ENCODE measurements at places on chromosomes 3 and 15. TPM values are rescaled to one million over a fixed set of nuclear protein-coding genes. Genes with fewer than 3 reads are reported as not detected.
A peak's percentile ranks its signal among the peaks of the same experiment; 100 is the strongest.

Gene CDHR4
- under 0.01 TPM for total RNA-seq

Gene ALDH1A2
- total RNA-seq = 1.8 TPM

Gene C3orf80
- not detected for total RNA-seq

DNA sequence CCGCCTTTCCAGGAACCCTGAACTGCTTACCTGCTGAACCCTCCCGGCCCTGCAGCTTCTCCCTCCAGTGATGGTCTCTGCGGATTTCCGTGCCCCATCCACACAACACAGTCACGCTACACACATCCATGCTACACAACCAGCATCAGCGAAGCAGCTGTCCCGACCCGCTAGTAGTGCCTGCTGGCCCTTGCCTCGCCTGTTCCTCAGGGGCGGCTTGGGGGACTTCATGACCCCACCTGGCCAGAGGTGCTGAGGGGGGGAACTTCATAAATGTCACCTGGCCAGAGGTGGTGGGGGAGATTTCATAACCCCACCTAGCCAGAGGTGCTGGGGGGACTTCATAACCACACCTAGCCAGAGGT is 530 bp upstream of the TUBGCP5 start:
- peak overlapping the region; percentile 88 for H3K27ac ChIP-seq
- peaks cover 14% of the 10 kb centered on the region for H3K36me3 ChIP-seq
- no peak for DNase-seq
- peak overlapping the region; percentile 83 for H3K4me3 ChIP-seq

- no peaks in the 10 kb centered on the region for H3K36me3 ChIP-seq
- DNase-seq = no peak
- H3K4me1 ChIP-seq = no peaks in the 10 kb centered on the region
- no peak overlapping the region for H3K27ac ChIP-seq
- peaks cover 22% of the 10 kb centered on the region for H3K27me3 ChIP-seq
Observed at GRCh38 chr3:46854555-46854991, 8.7 kb downstream of the MYL3 start.

DNA sequence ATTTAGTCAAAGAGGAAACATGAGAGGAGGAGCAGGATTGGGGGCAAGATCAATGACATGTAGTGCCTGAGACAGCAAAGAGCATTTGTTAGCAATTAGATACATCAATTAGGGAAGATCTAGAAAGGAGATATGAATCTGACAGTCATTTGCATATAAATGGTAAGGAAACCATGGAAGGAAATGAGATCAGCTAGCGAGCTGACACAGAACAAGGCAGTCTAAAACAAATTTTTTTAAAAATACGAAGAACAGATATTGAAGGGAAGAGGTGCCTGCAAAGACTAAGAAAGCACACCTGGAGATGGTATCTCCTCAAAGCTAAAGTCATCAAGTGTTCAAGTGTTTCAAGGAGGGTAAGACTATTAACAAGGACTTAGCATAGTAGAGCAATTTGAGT is 4.6 kb downstream of the EPM2AIP1 start:
- no peak overlapping the region for H3K4me3 ChIP-seq
- no peaks in the 10 kb centered on the region for H3K27me3 ChIP-seq
- peaks cover 50% of the 10 kb centered on the region for H3K4me1 ChIP-seq
- no peak overlapping the region for H3K27ac ChIP-seq

- no peaks in the 10 kb centered on the region for H3K4me1 ChIP-seq
- H3K27ac ChIP-seq = no peak overlapping the region
- no peak for DNase-seq
- no peaks in the 10 kb centered on the region for H3K36me3 ChIP-seq
- no peak overlapping the region for H3K4me3 ChIP-seq
- H3K27me3 ChIP-seq = no peaks in the 10 kb centered on the region
Observed at GRCh38 chr3:62582495-62583172, 209.3 kb upstream of the FEZF2 start.

- H3K4me3 ChIP-seq = no peak overlapping the region
- no peaks in the 10 kb centered on the region for H3K36me3 ChIP-seq
- H3K27me3 ChIP-seq = no peaks in the 10 kb centered on the region
- no peaks in the 10 kb centered on the region for H3K4me1 ChIP-seq
- DNase-seq = no peak
Observed at GRCh38 chr3:134833453-134834163, 38.5 kb downstream of the EPHB1 start.

DNA sequence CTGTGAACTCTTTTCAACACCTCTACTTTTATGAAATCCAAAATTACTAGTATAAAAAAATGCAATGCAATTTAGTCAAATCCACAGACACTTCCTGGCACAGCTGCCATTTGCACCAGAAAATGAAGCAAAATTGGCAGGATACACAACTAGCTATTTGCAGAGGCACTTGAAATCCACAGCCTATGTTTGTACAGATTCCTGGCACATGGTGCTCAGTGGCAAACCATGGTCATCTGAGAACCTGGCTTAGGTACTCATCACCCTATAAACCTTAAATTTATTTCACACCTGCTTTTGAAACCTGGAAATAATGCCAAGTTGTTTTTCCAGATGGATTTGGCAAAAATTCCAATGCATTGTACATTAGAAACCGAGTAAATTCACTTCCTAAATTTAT is 20.2 kb upstream of the PPM1L start:
- H3K4me1 ChIP-seq = no peaks in the 10 kb centered on the region
- H3K36me3 ChIP-seq = no peaks in the 10 kb centered on the region
- no peak for DNase-seq
- no peak overlapping the region for H3K4me3 ChIP-seq
- no peaks in the 10 kb centered on the region for H3K27me3 ChIP-seq

DNA sequence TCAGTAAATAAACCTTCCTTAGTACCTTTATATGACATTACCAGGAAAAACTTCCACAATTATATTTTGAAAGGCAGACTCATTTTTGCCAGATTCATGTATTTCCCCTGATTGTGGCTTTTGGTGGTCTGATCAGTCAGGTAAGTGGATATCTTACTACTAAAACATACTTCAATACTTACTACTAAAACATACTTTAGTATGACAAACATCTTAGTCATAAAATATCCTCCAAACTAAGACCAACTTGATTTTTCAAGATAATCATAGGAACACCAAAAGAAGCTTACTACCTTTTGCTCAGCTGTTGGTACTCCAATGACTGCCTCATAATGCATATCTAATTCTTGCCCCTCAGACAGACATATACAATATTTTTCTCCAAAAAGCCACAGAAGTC is 9.3 kb downstream of the TJP1 start:
- no peak overlapping the region for H3K27ac ChIP-seq
- H3K4me1 ChIP-seq = peaks cover 44% of the 10 kb centered on the region
- H3K4me3 ChIP-seq = no peak overlapping the region
- H3K27me3 ChIP-seq = no peaks in the 10 kb centered on the region

GRCh38 chr15:76203346-76204108 is 107.7 kb downstream of the ETFA start:
- no peaks in the 10 kb centered on the region for H3K27me3 ChIP-seq
- DNase-seq = no peak
- H3K4me3 ChIP-seq = no peak overlapping the region
- H3K27ac ChIP-seq = no peak overlapping the region
- H3K4me1 ChIP-seq = no peaks in the 10 kb centered on the region
- H3K36me3 ChIP-seq = peaks cover 18% of the 10 kb centered on the region

DNA sequence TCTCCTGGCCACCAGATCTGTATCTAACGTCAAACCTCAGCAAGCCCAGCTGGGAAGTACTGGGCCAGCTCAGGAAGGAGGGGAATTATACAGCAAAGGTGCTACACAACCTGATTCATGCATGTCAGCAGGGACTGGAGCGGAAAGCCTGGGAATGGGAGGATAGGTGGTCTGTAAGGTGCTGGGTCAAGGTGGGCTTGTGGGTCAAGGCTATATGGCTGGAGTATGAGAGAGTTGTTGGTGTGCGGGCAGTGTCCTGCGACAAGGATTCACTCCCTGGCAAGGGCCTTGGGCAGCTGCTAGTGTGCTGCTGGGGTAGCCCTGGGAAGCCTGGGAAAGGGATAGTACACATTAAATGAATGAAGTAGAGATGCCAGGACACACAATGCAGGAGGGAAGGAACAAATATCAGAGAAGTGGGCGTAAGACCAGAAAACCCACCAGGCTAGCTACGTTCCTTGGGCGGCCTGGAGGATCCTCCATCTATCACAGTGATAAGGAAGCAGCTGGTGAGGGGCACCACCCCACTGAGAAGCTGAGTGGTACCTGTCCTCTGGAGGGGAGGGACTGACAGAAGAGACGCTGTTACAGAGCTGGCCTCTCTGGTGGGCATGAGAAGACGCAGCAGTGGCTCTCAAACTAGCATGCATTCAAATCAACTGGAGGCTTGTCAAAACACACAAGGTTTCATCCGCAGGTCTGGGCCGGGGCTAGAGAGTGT is 8.5 kb upstream of the SYNM start:
- no peak overlapping the region for H3K4me3 ChIP-seq
- DNase-seq = no peak
- H3K36me3 ChIP-seq = no peaks in the 10 kb centered on the region

GRCh38 chr3:43055806-43056770 is 49.8 kb downstream of the POMGNT2 start:
- H3K36me3 ChIP-seq = peaks cover 14% of the 10 kb centered on the region
- H3K27me3 ChIP-seq = no peaks in the 10 kb centered on the region
- H3K27ac ChIP-seq = no peak overlapping the region
- DNase-seq = no peak
- no peak overlapping the region for H3K4me3 ChIP-seq

- H3K27me3 ChIP-seq = no peaks in the 10 kb centered on the region
- no peak overlapping the region for H3K27ac ChIP-seq
- DNase-seq = no peak
- H3K4me1 ChIP-seq = no peaks in the 10 kb centered on the region
Observed at GRCh38 chr3:62359531-62359930, 13.8 kb downstream of the FEZF2 start.

DNA sequence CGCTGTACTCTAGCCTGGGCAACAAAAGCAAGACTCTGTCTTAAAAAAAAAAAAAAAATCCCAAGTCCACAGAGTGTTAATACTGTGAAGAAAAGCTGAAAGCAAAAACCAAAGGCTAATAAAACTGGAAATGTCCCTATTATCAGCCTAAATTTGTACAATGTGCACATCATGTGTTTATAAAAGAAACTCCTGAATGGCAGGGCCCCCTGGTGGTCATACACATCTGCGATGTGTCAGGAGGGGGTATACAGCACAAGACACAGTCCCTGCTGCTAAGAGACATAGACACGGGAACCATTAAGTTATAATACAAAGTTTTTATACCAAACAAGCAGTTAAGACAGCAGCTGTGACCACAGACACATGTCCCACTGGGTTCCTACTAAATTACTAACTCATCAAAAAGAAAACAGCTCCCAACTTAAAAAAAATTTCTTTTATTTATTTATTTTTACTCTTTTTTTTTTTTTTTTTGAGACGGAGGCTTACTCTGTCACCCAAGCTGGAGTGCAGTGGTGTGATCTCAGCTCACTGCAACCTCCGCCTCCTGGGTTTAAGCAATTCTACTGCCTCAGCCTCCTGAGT is 31.0 kb downstream of the IDH2 start:
- no peak overlapping the region for H3K4me3 ChIP-seq
- peaks cover 11% of the 10 kb centered on the region for H3K4me1 ChIP-seq
- H3K27ac ChIP-seq = peak overlapping the region; percentile 44

- H3K27me3 ChIP-seq = no peaks in the 10 kb centered on the region
- H3K4me1 ChIP-seq = no peaks in the 10 kb centered on the region
- no peak for DNase-seq
- no peak overlapping the region for H3K4me3 ChIP-seq
- H3K27ac ChIP-seq = no peak overlapping the region
Observed at GRCh38 chr3:10557781-10558373, 52.5 kb upstream of the ATP2B2 start.

- no peak overlapping the region for H3K4me3 ChIP-seq
- no peak for DNase-seq
- H3K27ac ChIP-seq = no peak overlapping the region
- H3K4me1 ChIP-seq = no peaks in the 10 kb centered on the region
- no peaks in the 10 kb centered on the region for H3K27me3 ChIP-seq
- no peaks in the 10 kb centered on the region for H3K36me3 ChIP-seq
Observed at GRCh38 chr3:73952781-73953180, 328.0 kb upstream of the PDZRN3 start.

DNA sequence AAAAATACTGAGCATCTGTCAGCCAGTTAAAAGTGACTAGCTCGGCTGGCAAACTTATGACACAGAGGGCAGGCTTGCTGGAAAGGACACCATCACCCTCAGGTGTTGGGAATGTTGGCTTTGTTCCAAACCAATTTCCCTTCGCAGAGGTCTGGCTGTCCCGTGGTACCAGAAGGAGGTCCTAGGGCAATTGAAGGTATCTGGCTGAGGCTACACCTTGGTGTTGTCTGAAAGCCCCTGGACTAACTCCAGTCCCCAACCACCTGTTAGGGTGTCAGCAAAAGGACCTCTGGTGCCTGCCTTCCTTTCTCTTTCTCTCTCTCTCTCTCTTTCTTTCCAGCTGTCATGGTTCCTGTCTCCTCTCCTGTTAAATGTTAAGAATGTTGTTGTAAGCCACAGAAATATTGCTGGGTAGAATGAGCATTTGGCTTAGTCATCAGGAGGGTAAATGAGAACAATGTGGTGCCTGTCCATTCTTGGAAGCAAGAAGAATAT is 12.5 kb downstream of the PRR20G start:
- H3K4me1 ChIP-seq = no peaks in the 10 kb centered on the region
- no peak overlapping the region for H3K27ac ChIP-seq
- no peaks in the 10 kb centered on the region for H3K36me3 ChIP-seq
- no peaks in the 10 kb centered on the region for H3K27me3 ChIP-seq

GRCh38 chr3:101223016-101223415 is 97.4 kb downstream of the IMPG2 start:
- no peaks in the 10 kb centered on the region for H3K4me1 ChIP-seq
- H3K36me3 ChIP-seq = no peaks in the 10 kb centered on the region
- no peak for DNase-seq
- no peak overlapping the region for H3K27ac ChIP-seq
- no peak overlapping the region for H3K4me3 ChIP-seq
- H3K27me3 ChIP-seq = no peaks in the 10 kb centered on the region

- no peak for DNase-seq
- H3K27ac ChIP-seq = no peak overlapping the region
- H3K27me3 ChIP-seq = no peaks in the 10 kb centered on the region
- H3K36me3 ChIP-seq = no peaks in the 10 kb centered on the region
Observed at GRCh38 chr3:167882057-167882667, 146.6 kb downstream of the SERPINI1 start.

DNA sequence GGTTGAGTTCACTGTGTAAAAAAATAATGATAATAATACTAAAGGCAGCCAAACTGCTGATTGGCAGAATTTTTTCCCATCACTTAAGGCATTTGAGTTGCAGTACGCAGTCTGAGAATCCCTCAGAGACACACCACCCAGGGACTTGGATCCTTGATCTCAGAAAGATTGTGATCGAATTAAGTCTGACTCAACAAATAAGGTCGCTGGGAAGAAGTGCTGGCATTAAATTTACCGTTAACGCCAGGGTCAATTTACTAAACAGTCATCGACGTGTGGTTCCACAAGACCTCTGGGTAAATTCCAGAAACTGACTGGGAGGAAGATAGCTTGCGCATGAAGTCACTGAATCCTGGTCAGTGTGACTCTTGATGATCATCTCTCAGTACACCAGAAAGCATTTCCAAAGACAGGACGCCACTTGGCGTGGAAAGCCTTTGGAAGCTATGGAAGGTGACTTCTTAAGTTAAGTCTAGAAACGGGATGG is 48.3 kb upstream of the CGNL1 start:
- no peak overlapping the region for H3K4me3 ChIP-seq
- H3K4me1 ChIP-seq = no peaks in the 10 kb centered on the region
- no peaks in the 10 kb centered on the region for H3K27me3 ChIP-seq
- no peaks in the 10 kb centered on the region for H3K36me3 ChIP-seq
